ENCODE measurements at places on chromosomes 16 and 17.

DNA sequence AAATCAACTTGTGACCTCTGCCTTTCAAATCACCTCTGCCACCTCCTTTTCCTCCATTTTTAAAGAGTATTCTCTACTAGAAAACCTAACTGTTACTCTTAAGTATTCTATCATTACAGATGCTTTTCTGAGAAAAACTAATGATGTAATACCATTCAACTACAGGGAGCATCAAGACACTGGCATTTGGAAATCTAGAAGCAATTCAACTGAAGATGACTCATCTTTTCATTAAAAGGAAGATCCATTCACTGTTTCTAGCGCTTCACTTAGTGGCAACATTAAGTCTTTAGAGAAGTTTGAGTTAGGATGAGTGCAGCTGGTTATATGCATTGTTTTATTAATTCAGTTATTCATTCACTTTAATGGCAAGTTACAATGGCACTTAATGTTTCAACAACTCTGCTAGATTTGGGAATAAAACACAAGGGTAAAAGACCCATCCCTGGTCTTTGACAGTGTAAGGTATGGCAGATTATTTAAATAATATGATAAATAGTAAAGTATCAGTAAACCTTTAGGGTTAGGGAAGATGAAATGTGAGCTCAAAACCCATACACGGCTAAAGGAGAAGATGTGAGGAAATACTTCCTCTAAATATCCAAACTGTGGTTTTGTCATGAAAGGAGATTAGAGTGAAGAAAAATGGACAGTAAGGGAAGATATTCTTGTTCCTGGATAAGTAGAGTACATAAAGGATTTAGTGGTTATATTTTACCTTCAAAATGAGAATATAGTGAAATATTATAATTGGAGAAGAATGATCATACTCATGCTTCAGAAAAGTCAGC, 61.7 kb downstream of the KCNJ2 start:
- DNase-seq = no peak

- no peak for DNase-seq
Observed at GRCh38 chr17:49401971-49402611, 12.6 kb downstream of the PHB1 start.

DNA sequence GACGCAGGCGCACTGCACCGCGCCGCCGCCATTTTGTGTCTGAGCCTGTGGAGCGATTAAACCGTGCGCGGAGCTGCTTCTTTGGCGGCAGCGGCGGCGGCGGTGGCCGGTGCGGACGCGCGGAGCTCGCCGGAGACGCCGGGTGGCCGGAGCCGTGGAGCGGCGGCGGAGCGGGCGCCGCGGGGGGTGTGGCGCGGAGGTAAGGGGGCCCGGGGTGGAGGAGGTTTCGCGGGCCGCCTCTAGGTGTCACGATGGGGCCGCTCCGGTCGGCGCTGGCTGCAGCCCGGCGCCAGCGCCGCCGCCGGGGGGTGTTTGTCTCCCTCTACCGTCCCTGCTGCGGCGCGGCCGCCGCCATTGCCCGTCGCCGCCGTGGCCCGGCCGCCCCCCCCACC, at the start of gene CTCF:
CTCF (plus strand) TSS at position 1 of the 392 bp plus-strand sequence. CDS start 48,307 bp downstream, outside the sequence.
- peak; percentile 82 for DNase-seq

DNA sequence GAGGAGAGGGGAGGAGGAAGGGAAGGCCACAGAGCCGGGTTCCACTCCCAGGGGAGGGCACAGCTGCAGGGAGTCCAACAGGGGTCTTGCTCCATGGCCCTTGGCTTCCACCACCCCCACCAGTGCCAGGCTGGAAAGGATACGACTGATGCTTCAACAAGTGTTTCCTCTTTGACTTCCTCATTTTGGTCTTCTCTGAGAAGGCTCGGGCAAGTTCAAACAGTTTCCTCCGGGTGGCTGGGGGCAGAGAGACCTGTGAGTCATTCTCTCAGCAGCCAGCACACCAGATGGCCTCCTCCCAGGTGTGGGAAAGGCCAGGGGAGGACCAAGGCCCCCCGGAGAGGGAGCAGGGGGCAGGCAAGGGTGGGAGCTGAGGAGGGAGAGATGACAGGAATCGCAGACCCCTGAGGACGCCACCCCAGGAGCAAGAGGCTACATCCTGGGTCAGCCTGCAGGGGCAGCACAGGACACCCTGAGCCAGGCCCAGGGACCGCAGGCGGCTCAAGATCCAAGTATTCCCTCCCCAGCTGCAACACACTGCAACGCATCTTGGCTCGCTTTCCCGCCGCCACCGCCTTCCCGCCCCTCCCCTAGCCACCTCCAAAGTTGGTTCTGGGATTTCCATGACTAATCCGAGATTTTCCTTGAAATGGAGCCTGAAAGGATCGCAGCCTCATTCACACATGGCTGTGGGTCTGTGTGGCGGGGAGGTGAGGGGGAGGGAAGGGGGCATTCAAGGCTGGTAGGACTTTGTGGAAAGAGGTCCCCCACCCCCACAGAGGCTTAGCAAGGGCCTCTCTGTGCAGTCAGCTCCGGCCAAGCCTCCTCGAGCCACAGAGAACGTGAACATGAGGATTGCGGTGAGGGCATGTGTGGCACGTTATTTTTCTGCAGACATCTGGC, 18.4 kb upstream of the MRPS23 start:
- DNase-seq = peak; percentile 13

- no peak for DNase-seq
Observed at GRCh38 chr17:726271-726919, 6.0 kb upstream of the TLCD3A start.

- no peak for DNase-seq
Observed at GRCh38 chr17:394718-395095, 42.1 kb upstream of the RPH3AL start.

DNA sequence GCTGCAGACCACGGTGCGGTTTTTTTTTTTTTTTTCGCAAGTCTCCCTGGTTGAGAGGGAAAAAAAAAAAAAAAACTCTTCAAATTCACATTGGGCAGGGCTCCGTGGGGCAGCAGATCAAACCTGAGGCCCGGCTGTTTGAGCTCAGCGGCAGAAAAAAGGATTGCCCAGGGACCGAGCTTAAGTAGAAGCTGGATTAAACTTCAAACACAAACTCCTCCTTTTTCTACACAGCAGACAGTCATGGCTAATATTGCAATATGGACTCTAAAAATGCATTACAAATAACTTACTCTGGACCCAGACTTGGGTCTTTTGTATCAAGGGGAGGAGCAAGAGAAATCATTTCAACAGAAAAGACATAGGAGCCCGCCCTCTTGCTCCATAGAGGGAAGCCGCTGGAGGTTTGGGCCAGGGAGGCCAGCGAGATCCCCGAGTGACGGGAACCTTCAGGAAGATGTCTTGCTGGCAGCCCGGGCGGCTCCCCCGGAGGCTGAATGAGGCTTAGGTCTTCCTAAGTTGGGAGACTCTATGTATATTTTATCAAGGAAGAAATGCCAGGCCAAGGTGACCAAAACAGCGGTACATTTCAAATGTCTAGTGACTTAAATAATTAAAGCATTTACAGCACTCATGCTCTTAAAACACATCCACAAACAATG, 167.7 kb downstream of the ZNF423 start:
- no peak for DNase-seq

DNA sequence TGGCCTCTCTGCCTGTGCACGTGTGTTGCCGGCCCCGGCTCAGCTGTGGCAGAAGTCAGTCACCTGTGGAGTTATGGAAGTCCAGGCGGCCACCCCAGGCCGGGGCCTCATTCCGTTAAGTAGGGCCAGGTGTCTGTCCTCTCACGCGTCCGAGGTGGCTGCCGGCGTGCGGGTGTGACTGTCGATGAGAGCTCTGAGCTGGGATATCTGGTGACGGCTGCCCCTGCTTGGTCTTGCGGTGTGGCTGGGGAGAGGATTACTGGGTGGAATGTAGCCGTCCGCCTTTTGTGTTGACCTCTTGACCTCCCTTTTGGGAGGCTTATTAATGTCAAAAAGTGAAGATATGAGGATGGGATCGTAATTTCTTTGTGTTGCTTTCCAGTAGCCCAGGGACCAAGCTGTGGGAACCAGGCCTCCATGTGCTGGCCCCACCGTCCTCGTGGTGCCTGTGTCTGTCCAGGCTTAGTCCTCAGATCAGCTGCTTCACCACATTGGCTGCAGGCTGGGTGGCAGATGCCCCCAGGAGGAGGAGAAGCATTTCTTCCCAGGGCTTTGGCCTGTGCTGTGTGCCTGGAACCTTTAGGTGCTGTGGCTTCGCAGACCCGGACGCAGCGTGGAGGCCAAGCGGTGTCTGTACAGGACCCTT, 23.0 kb upstream of the ZNF750 start:
- DNase-seq = no peak

DNA sequence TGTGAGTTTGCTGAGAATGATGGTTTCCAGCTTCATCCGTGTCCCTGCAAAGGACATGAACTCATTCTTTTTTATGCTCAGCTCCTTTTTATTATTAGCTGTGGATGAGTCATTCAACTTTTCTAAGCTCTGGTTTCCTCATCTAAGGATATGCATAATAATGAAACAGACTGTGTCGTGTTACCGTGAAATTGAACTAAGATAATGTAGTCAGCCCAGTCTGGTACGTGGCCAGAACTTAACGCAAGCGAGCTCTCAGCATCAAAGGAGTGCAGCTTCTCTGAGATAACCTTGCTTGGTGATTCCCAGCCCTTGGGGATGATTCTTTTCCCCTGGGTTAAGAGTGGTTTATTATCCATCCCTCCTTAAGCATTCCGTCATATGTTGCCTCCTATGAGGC, 454.3 kb upstream of the EEF2KMT start:
- DNase-seq = no peak

- DNase-seq = no peak
Observed at GRCh38 chr16:31113121-31114120, 4.0 kb upstream of the KAT8 start.

- peak; percentile 70 for DNase-seq
Observed at GRCh38 chr17:68184816-68185436, 62.9 kb upstream of the AMZ2 start.

- no peak for DNase-seq
Observed at GRCh38 chr17:81488276-81488860, 24.2 kb downstream of the ACTG1 start.

GRCh38 chr17:55098765-55099164, 130.2 kb downstream of the STXBP4 start:
- no peak for DNase-seq

GRCh38 chr17:309361-309888, 43.2 kb downstream of the RPH3AL start:
- no peak for DNase-seq

DNA sequence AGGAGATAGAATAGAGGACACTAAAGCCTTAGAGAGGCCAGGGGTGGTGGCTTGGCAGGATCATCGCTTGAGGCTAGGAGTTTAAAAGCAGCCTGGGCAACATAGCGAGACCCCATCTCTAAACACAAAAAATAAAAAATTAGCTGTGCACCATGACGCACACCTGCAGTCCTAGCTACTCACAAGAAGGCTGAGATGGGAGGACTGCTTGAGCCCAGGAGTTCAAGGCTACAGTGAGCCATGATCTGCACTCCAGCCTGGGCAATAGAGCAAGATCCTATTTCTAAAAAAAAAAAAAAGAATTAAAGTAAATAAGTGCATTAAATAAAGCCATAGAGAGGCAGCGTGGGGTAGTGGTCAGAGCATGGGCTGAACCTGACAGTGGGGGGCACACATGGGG, 19.1 kb downstream of the SBK1 start:
- no peak for DNase-seq

- no peak for DNase-seq
Observed at GRCh38 chr17:9183306-9183705, 162.0 kb downstream of the NTN1 start.

GRCh38 chr16:67441271-67441753, 10.4 kb downstream of the HSD11B2 start:
- no peak for DNase-seq

- DNase-seq = no peak
Observed at GRCh38 chr17:65356536-65356935, 204.9 kb downstream of the AXIN2 start.

- peak; percentile 65 for DNase-seq
Observed at GRCh38 chr17:75827308-75828075, 16.7 kb downstream of the UNC13D start.

- DNase-seq = no peak
Observed at GRCh38 chr17:7437369-7437863, 1.9 kb upstream of the FGF11 start.

DNA sequence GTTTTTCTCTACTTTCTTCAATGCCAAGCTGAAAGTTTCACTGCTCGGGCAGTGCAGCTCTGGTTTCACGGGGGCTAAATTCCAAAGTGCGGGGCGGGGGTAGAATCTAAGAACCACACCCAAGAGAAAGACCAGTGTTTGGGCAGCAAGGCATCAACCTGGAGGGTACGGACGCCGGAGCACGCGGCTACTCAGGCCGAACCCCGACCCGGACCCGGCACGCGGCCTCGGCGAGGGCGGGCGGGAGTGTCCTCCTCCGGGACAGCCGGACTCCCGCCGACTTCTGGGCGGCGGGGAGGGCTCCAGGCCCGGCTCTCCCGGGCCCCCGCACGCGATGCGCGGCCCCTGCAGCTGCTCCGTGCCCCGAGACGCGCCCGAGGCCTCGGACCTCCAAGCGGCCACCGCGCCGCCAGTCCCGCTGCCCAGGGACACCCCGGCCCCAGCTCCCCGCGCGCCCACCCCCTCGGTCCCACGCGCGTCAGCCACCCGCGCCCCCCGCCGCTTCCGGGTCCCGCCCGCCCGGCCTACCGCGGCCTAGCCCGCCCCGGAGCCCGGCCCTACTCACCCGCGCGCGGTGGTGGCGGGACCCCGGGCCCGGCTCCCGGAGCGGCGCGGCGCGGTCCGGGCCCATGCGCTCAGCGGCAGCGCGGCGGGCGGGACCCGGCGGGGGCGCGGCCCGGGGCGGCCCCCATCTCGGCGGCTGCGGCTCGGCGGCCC, 561 bp downstream of the AXIN1 start:
- no peak for DNase-seq

DNA sequence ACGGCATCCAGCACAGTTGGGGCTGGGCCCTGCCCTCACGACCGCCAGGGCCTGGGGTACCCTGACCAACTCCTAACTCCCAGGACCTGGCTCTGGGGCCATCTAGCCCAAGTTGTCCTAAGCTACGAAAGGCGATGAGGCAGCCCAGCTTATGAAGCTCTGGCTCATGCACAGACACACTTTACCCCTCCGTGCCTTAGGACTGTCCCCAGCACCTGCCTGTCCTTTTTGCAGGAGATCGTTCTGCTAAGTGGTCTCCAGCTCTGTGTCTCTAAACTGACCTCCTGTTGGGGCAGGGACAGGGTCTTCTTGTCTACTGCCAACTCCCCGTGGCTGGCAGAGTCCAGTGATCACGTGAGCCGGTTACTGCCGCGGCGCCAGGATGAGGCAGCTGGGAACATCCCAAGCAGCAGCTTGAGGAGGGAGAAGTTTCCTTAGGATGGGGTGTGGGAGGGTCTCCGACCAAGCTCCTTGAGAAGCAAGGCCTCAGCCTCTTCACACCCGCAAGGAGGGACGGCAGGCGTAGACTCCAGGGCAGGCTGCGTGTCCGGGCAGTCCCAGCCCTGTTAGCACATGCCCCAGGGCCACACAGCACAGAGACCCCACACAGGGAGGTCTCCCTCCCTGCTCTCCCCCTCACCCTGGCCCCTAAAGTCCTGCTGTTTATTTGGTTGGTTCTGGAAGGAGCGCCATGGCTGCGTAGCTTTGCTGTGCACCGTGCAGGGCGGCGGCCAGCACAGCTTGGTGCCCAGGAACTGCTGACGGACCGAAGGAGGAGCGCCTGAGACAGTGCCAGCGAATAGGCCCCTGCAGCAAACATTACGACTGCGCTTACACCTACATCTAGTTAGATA, 16.4 kb upstream of the METRNL start:
- no peak for DNase-seq

- DNase-seq = peak; percentile 17
Observed at GRCh38 chr17:8072729-8073461, 14.6 kb downstream of the ALOX12B start.

Measured in stimulated activated CD4-positive, alpha-beta T cell treated with anti-CD3 and anti-CD28 coated beads, Interleukin-4, amount 100 ng/mL, for 24 hours (primary cell).